Heart left ventricle (tissue), 16 donors: ENCODE measurements at places on chromosomes 11 and 22.

- no peak for DNase-seq
- H3K27me3 ChIP-seq: no peaks in the 10 kb centered on the region
- peaks cover 12% of the 10 kb centered on the region for H3K4me1 ChIP-seq
- H3K4me3 ChIP-seq: peak overlapping the region; percentile 96
- peak overlapping the region; percentile 64 for H3K27ac ChIP-seq
- peaks cover 37% of the 10 kb centered on the region for H3K36me3 ChIP-seq
Measured at GRCh38 chr22:46336119-46337078, 885 bp downstream of the TRMU start.

DNA sequence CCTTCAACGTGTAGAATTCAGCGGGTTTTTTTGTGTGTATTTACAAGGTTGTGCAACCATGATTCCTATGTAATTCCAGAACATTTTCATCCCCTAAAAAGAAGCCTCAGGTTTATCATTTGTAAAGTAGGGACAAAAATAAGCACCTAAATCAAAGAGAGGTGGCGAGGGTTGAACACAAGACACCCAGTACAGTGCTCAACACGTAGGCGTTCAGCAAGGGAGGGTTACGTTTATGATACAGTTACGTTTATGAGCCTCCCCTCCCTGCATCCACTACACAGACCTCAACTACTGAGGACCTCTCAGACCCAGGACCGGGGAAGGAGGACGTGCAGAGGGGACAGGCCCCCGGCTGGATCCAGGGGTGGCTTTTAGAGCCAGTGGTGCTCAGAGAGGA is 44.7 kb downstream of the FLRT1 start:
- no peak overlapping the region for H3K27ac ChIP-seq
- no peak overlapping the region for H3K4me3 ChIP-seq
- H3K36me3 ChIP-seq: no peaks in the 10 kb centered on the region
- DNase-seq: no peak

GRCh38 chr11:79374727-79375126 is 66.1 kb downstream of the TENM4 start:
- DNase-seq: no peak
- no peak overlapping the region for H3K27ac ChIP-seq
- H3K36me3 ChIP-seq: no peaks in the 10 kb centered on the region
- no peaks in the 10 kb centered on the region for H3K4me1 ChIP-seq
- no peaks in the 10 kb centered on the region for H3K27me3 ChIP-seq

DNA sequence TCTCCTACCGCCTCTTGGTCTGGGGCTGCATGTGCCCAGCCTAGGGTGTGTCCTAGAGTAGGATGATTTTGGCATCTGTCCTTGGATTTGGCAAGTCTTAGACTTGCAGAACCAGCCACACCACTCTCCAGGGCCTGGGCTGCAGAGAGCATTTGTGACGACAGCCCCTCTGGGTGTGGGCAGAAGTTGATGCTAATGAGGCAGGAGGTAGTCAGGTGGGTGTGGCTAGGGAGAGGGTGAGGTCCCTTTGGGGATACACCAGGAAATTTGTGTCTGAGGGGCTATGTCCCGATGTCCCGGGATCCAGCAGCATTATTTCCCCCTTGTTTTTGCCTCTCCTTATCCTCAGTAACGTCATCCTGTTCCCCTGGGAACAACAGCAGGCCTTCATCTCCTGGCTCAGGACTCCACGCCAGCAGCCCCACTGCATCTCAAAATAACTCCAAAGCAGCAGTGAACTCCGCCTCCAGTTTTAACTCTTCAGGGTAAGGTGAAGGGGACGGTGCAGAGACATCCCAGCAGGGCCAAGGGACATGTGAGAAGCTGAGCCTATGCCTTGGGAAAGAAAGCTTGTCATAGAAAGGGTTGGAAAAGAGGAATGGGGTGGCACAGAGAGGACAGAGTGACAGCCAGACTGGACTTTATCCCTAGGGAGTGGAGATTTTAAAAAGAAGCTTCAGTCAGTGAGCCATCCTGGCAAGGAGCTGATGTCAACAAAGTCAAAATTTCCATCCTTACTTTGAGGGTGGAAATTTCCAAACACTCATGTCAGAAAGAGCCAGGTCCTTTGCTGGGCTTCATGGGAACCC is 8.0 kb upstream of the TLCD5 start:
- H3K4me1 ChIP-seq: peaks cover 17% of the 10 kb centered on the region
- peak overlapping the region; percentile 51 for H3K27ac ChIP-seq
- no peak overlapping the region for H3K4me3 ChIP-seq
- H3K36me3 ChIP-seq: no peaks in the 10 kb centered on the region

DNA sequence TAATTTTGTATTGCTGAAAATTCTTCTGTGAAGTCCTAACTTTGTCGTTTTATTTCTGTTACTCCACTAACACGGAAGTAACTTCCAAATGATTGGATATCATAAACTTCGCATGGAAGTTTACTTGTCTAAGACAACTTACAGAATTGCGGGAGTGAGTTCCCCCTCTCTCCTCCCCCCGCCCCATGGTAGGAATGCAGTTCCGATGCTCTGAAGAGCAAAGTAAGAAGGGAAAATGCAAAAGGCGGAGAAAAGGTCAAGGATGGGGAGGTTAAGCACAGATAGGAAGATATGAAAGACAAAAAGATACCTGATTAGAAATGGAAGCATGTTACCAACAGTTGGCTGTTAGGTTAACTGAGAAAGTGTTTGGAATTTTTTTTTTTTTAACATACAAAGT is 1.3 kb downstream of the EIF3M start:
- H3K4me1 ChIP-seq: peaks cover 25% of the 10 kb centered on the region
- H3K36me3 ChIP-seq: peaks cover 31% of the 10 kb centered on the region
- H3K27me3 ChIP-seq: no peaks in the 10 kb centered on the region
- DNase-seq: no peak

GRCh38 chr22:22712666-22713365 is 68.4 kb downstream of the GGTLC2 start:
- no peak overlapping the region for H3K4me3 ChIP-seq
- no peaks in the 10 kb centered on the region for H3K4me1 ChIP-seq
- H3K27ac ChIP-seq: no peak overlapping the region
- no peak for DNase-seq
- H3K27me3 ChIP-seq: no peaks in the 10 kb centered on the region
- H3K36me3 ChIP-seq: no peaks in the 10 kb centered on the region

DNA sequence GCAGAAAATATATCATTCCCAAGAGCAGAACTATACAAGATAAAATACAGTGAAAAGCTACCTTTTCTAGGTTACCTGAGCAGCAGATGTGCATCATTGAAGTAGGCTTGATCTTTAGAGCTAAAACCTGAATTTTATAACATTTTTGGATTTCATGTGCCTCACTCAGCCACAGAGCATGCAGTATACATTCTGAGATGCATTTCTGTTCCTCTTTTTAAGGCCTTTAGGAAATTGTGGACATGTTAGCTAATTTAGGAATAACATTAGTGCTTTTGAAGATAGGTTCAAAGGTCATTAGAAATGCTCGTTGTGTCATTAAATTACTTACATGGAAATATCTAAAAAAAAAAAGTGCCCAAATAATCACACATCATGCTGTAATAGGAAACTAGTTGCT is 230.6 kb upstream of the PDGFD start:
- DNase-seq: no peak
- H3K4me1 ChIP-seq: no peaks in the 10 kb centered on the region
- no peaks in the 10 kb centered on the region for H3K27me3 ChIP-seq
- no peaks in the 10 kb centered on the region for H3K36me3 ChIP-seq

DNA sequence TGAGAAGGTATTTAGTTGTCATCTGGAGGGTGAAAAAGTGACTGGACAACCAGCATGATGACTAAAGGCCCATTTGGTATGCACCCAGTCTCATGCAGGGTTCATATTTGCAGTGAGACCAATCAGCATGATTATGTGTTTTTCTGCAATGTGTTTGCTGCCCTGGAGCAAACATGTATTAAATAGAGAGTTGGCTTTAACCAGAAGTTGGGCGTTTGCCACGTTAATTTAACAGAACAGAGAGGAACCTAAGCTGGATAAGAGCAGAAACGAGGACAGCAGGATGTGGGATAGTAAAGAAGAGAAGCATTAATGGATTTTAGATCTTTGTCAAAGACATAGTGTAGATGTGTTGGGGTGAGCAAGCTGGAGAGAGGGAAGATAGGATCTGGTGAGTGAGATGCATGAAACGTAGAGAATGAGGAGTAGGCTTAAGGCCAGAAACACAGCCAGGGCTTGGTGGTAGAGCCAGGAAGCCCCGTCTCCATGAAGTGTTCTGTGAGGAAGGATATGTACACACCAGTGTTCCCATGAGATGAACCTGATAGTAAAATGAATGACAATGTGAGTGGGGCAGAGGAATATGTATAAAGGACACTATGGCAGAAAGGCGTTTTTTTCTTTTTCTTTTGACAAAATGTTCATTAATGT is 164.0 kb upstream of the PDGFD start:
- H3K36me3 ChIP-seq: no peaks in the 10 kb centered on the region
- H3K27me3 ChIP-seq: no peaks in the 10 kb centered on the region
- no peak overlapping the region for H3K4me3 ChIP-seq
- no peak for DNase-seq

- H3K27ac ChIP-seq: no peak overlapping the region
- DNase-seq: no peak
- no peaks in the 10 kb centered on the region for H3K36me3 ChIP-seq
- no peaks in the 10 kb centered on the region for H3K4me1 ChIP-seq
Measured at GRCh38 chr11:91904792-91905785, 319.5 kb upstream of the FAT3 start.

DNA sequence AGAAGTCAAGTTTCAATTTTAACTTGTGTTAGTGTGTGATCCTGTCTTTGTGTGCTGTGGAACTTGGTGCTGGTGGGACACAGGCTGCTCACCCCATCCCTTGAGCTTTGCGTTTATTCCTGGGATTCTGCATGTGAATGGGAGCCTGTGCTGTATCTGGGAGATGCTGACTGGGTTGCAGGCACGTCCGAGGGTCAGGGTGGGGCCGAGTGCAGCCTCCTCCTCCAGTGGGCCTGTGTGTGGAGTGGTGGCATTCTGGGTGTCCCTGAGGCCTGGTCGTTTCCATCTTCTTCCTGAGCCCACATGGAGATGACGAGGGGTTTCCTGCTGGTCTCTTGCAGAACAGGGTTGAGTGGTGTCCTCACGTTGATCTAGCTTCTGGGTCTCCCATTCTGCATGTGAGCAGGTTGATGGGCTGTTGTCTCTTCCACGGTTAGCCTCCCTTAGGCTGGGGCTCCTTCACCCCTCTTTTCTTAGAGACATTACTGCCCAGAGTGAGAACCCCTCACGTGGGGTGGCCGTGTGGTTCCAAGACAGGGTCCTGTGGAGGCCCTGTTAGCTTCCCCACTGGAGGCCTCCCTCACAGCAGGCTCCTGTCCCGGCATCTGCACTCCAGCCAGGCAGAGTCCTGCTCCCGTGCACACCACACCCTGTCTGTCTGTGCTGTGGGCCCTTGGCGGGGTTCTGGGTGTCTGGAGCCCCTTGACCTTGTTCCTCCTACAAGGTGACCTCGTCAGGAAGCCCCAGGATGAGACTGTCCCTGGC is 4.9 kb downstream of the PTDSS2 start:
- no peaks in the 10 kb centered on the region for H3K27me3 ChIP-seq
- no peak overlapping the region for H3K27ac ChIP-seq
- peaks cover 19% of the 10 kb centered on the region for H3K4me1 ChIP-seq
- H3K36me3 ChIP-seq: peaks cover 22% of the 10 kb centered on the region

GRCh38 chr11:114148013-114148382 is 88.5 kb downstream of the ZBTB16 start:
- no peak for DNase-seq
- H3K27me3 ChIP-seq: no peaks in the 10 kb centered on the region
- no peak overlapping the region for H3K4me3 ChIP-seq
- H3K4me1 ChIP-seq: peaks cover 86% of the 10 kb centered on the region

GRCh38 chr11:100908746-100909145 is 220.9 kb downstream of the PGR start:
- H3K27me3 ChIP-seq: no peaks in the 10 kb centered on the region
- H3K36me3 ChIP-seq: no peaks in the 10 kb centered on the region
- H3K27ac ChIP-seq: no peak overlapping the region
- no peak overlapping the region for H3K4me3 ChIP-seq
- no peaks in the 10 kb centered on the region for H3K4me1 ChIP-seq
- DNase-seq: no peak

GRCh38 chr11:45248501-45249011 is 37.6 kb downstream of the SYT13 start:
- no peaks in the 10 kb centered on the region for H3K36me3 ChIP-seq
- H3K4me1 ChIP-seq: no peaks in the 10 kb centered on the region
- H3K4me3 ChIP-seq: no peak overlapping the region
- no peak for DNase-seq
- H3K27me3 ChIP-seq: peaks cover 4% of the 10 kb centered on the region

GRCh38 chr11:61675826-61676225 is 4.4 kb upstream of the DAGLA start:
- H3K36me3 ChIP-seq: no peaks in the 10 kb centered on the region
- H3K4me1 ChIP-seq: no peaks in the 10 kb centered on the region

- peak overlapping the region; percentile 96 for H3K27ac ChIP-seq
- H3K4me1 ChIP-seq: peaks cover 33% of the 10 kb centered on the region
- H3K36me3 ChIP-seq: no peaks in the 10 kb centered on the region
- peak overlapping the region; percentile 59 for H3K4me3 ChIP-seq
- no peaks in the 10 kb centered on the region for H3K27me3 ChIP-seq
Measured at GRCh38 chr22:38180841-38181452, 683 bp downstream of the PLA2G6 start.

DNA sequence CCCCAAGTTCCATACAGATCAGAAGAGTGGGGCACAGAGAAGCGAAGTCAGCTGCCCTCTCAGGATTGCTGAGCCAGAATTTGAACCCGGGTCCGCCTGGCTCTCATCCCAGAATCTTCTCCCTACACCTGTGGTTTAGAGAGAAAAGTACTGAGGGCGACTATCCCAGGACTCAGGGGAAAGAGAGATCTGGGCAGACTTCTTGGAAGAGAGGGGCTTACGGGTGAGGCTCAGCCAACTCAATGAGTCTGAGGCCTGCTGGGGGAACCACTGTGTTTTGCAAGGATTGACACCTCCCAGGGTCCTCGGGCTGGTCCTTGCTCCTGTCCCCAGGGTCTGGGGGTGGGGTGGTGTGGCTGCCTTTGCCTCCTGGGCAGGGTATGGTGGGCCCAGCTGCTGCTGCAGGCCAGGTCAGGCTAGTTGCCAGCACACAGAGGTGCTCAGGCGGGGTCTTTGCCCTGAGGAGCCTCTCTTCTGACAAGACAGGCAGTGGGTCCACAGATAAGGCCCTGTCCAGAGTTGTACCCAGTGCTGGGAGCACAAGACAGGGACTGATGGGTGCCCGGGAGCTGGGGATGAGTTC is 1.2 kb downstream of the CAPN5 start:
- no peak overlapping the region for H3K27ac ChIP-seq
- no peaks in the 10 kb centered on the region for H3K36me3 ChIP-seq

- H3K27ac ChIP-seq: no peak overlapping the region
- H3K4me1 ChIP-seq: peaks cover 6% of the 10 kb centered on the region
- no peaks in the 10 kb centered on the region for H3K27me3 ChIP-seq
- DNase-seq: no peak
- no peaks in the 10 kb centered on the region for H3K36me3 ChIP-seq
Measured at GRCh38 chr11:130815097-130815802, 101.0 kb downstream of the SNX19 start.
